ENCODE measurements at places on chromosomes 3 and 15. TPM values are rescaled to one million over a fixed set of nuclear protein-coding genes. Genes with fewer than 3 reads are reported as not detected.

DNA sequence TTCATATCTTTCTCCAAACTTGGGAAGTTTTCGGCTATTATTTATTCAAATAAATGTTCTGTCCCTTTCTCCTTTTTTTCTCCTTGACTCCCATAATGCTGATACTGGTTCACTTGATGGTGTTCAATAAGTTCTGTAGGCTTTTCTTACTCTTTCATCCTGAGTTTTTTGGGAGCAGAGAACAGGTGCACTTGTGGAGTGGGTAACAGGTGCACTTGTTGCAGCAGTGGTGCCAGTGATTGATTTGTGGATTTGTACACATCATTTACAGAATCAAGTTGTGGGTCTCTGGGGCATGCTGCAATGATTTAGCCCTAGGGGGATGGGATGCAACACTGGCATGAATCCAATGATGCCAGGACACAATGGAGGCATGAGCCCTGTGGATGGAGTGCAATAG lies 14.8 kb upstream of the OR5H1 start:
- DNase-seq: no peak

GRCh38 chr3:145882436-145882835 lies 278.5 kb downstream of the PLOD2 start:
- DNase-seq: no peak

DNA sequence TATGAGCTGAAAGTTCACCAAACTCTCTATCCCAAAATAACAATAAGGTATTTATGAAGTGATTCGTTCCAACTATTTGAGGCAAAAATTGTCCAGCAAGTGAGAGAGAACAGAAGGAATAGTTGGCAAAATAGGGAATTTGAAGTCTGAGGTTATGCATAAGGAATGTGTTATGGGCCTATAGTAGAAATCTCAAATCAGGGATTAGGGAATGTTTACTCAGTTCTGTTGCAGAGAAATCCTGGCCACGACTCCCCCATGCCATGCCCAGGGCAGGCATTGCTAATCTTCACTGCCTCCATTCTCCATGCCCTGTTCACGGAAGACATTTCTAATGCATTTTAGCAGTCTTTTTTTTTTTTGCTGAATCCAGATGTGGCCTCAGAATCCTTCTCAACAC lies 58.6 kb downstream of the FLNB start:
- DNase-seq: no peak

GRCh38 chr3:138846262-138846791 lies 11.6 kb upstream of the PIK3CB start:
- no peak for DNase-seq

DNA sequence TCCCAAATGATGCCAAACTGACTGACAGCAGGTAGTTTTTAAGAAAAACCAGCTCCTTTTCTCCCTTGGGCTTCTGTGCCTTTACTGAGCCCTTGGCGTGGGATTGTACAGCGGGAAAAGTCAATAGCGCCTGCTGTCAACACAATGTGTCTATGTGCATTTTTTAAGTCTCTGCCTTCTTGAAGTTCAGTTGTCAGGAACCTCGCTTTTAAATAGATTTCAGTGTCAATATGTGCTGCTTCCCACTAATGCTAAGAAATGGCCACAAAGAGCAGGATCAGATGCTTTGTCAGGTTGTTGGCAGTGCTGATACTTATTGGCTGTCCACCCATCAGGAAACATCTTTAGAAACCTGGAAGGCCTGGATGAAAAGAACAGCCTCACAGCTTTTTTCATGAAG lies 424.4 kb downstream of the C3orf38 start:
- no peak for DNase-seq

The DAZL gene
- not detected for total RNA-seq

The CASR gene
- total RNA-seq: 0.19 TPM

The TJP1 gene
- not detected for total RNA-seq

The SERPINI2 gene
- not detected for total RNA-seq

The FAIM gene
- 4.0 TPM for total RNA-seq

The CRYGS gene
- total RNA-seq: 2.5 TPM

The TSEN2 gene
- total RNA-seq: 15.4 TPM

The ARIH2 gene
- 109 TPM for total RNA-seq

All from activated CD4-positive, alpha-beta memory T cell treated with anti-CD3 and anti-CD28 coated beads for 36 hours (primary cell).